ENCODE measurements at places on chromosomes 2 and 18.

DNA sequence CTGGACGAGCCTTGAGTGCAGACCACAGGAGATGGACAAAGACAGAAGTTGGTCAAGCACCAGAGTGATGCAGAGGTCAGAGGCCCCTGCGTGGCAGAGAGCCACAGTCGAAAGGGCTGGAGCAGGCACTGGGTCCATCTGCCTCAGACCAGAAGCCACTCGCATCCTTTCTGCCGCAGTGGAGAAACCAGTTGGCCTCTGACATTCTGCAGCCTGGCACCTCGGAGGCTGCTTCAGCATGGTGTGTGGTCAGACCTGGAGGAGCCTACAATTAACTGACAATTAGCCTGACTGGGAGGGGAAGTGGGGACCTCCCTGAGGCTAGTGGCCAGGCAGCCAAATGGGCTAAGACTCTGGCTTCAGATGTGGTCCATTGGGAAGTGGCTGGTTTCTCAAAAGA is 111.1 kb downstream of the SGPP2 start:
- no peak for DNase-seq

DNA sequence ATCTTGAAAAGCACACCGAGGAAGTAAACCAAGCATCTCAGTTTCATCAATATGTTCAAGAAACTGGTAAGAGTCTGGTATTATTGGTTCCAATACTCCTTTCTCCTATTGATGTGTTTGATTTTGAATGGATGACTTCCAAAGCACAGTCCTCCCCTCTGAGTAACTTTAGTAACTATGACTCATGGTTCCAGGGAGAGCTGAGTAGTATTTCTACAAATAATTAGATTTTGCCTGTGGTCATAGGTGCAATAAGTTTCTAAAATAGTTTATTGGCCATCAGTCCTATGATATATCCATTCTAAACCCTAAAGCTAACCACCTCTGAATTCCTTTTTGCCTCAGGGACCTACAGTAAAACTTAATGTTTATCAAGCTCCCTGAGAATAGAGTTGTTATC is 352.4 kb downstream of the XIRP2 start:
- no peak for DNase-seq

DNA sequence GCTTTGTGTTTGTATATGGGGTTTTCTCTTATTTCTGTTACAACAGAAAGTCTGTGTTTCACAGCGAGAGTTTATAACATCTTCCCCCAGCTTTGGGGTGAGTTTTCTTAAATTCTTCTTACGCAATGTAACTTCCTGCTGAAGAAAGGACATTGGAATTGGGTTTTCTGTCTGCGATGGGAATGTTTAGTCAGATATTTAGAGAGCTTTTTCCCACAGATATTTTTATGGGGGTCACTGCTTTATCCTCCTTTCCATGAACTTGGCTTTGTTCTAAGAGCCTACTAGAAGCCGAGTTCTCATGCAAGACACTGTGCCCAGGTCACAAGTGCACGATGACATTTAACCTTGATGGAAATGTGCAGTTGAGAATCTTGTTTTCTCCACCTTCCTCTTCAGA is 22.1 kb downstream of the B3GNT2 start:
- peak; percentile 67 for DNase-seq

GRCh38 chr18:22086973-22087372 is 82.4 kb upstream of the GATA6 start:
- DNase-seq: no peak

- DNase-seq: no peak
Observed at GRCh38 chr2:143162997-143163396, 33.8 kb downstream of the ARHGAP15 start.

- no peak for DNase-seq
Observed at GRCh38 chr2:181120625-181121024, 140.2 kb downstream of the UBE2E3 start.

- DNase-seq: no peak
Observed at GRCh38 chr2:74047152-74047551, 62.4 kb downstream of the TET3 start.
